ENCODE measurements at places on chromosomes 7 and 10.

GRCh38 chr10:125190414-125190813 is 30.1 kb upstream of the CTBP2 start:
- DNase-seq: no peak

- no peak for DNase-seq
Observed at GRCh38 chr7:31796375-31796774, 109.4 kb downstream of the PPP1R17 start.

DNA sequence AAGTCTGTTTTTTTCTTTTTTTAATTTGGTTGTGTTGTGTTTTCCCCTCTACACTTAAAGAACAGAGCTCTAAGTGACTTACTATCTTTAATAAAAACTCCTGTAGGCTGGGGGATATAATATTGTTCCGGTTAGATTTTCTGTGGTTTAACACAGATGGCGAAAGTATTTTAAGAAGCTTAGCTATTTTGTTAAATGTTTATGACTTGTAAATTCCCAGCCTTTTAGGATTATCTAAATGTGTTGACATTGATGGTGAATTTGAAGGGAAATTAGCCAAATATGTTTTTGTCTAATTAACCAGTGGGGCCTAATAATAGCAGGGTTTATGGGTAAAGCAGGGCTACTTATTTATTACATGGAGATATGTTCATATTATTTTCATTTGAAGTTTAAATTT is 538.5 kb downstream of the INHBA start:
- DNase-seq: no peak

- DNase-seq: no peak
Observed at GRCh38 chr7:2087744-2088143, 145.0 kb downstream of the MAD1L1 start.

GRCh38 chr10:118115701-118116100 is 69.0 kb upstream of the RAB11FIP2 start:
- no peak for DNase-seq

DNA sequence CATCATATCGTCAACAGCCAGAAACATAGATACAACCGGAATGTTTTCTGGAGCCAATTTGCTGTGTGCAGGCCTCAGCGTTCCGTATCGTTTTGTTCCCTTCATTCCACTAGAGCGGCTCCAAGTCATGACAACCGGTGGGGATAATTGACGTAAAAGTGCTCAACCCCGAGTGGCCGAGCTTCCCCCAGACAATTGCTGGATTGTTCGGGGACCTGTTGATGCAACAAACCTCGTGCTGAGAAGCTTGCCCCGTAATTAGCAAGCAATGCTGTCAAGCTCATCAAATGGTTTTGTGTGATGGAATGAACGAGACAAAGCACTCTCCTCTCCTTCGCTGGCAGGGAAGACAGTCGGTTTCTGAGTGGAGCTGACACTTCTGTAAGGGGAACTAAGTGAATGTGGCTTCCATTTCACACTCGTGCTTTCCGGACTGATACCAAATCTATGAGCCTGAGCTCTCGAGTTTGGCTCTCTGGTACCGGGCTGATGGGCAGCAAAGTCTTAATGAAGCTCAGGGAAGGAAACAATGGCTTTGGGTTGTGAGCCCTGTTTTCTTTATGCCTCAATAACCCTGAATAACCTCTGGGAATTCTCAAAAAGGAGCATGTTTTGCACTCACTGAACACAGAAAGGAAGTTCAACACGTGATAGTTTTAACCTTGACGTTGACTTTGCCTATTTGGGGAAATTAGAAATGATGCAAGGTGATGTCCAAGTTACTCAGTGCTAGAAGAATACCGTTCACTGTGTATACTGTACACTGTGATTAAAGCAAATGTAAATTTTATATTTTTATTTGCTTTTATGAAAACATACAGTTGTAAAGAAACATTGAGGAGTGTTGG is 220.5 kb downstream of the BAMBI start:
- no peak for DNase-seq

DNA sequence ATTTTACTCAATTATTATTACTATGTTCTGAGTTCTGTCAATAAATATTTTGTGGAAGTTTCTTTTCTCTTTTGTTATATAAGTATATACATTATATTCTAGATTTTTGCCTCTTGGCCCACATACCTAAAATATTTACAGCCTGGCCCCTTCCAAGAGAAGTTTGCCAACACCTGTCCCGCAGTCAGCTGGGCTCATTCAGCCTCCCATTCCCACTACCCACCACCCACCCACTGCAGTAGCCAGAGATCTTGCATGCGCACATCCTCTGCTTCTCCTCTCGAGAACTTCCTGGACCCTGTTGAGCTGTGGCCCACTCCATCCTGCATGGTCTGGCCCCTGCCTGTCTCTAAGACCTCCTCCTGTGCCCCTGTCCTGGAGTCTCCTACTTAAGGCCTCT is 33.6 kb downstream of the WIPF3 start:
- DNase-seq: peak; percentile 43

DNA sequence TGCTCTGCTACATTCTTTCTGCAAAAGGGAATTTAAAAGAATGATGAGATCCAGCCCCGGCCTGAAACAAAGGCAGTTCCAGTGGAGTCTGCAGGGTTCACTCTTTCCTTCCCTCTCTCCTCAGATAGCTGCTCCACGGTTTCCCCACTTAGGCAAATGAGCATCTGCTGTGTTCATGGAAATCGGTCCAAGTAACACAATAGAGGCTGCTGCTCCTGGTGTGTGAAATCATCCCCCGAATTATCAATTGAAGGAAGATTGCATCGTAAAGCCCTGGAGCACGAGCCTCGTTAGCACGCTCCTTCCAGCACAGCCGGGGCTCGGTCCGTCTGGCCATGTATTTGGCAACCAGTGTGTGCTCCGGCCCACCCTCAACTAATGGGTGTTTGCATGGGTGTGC is 108.3 kb upstream of the DPP6 start:
- no peak for DNase-seq

- DNase-seq: no peak
Observed at GRCh38 chr10:63227207-63227895, 94.2 kb downstream of the NRBF2 start.

DNA sequence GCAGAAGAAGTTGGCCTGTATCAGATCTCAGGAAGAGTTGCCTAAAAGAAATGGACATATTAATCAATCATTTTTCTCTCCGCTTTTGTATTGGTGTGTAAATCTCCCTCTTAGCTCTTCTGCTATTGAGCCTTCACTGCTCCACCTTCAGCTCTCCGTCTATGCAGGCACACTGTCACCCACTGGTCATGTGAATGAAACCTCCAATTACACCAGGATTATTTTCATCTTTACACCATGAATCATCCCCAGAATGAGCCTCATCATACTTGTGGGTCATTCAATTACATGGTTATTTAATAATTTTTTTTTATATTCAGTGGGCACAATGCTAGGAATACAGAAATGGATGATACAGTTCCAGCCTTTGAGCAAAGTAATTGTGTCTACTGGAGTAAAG is 92.6 kb downstream of the LRRC4 start:
- no peak for DNase-seq

DNA sequence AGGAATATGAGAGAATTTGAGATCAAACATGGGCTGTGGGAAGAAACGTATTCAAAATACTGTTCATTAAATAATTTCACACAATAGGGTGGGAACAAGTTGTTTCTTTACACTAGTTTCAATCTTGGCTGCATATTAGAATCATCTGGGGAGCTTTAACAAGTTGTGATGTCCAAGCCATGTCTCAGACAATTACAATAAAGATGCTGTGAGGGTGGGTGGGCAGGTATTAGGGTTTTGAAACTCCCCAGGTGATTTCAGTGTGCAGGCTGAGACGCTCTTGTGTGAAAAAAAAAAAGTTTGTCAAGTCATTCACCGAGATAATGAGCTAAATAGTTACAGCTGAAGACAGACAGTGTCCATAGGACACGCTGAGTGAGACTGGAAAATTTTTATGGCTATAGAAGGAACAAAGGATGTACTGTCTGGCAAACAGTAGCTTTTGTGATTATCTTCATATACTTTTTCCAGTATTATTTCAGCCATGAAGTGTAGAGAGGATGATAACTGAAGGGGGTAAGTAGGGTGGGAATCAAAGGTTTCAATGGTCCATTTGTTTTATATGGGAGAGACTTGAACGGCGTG is 12.6 kb upstream of the LAMB4 start:
- no peak for DNase-seq

DNA sequence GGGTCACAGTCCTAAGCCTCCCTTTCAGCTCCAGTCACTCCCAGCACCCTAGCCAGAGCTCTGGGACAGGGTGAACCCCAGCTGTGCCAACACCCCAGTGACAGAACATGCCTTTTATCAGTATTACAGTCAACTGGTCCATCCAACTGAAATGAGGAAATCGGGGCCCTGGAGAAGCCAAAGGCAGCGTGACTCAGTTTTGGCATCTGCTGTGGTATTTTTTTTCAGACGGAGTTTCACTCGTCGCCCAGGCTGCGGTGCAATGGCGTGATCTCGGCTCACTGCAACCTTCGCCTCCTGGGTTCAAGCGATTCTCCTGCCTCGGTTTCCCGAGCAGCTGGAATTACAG is 3.4 kb upstream of the CLDN15 start:
- DNase-seq: no peak

- no peak for DNase-seq
Observed at GRCh38 chr7:76047305-76047810, 442 bp downstream of the STYXL1 start.

DNA sequence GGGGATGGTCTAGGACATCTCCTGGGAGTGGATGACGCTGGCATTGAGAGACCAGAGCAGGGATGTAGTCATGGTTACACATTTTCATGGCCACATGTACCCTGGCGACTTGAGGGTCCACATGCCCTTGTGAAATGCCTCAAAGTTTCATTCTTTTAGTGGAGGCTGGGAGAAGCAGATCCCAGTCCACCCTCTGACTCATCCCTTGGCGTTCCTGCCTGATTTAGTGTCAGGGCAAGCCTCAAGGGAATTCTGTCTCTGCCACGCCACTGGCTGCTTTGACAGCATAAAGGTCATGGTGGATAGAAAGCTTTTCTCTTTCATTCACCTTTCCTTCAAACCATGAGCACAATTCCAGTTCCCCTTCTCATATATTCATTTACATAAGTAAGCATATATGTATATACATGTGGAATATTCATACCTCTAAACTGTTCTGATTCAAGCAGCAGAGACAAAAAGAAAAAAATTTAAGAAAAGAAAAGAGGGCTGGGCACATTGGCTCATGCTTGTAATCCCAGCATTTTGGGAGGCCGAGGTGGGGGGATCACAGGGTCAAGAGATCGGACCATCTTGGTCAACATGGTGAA is 21.8 kb upstream of the KIF5B start:
- no peak for DNase-seq

GRCh38 chr7:28739128-28739527 is 219.0 kb downstream of the TRIL start:
- no peak for DNase-seq

- DNase-seq: no peak
Observed at GRCh38 chr7:139560199-139560598, 36.7 kb downstream of the CLEC2L start.
